Left lung (tissue), 14 donors: ENCODE measurements at places on chromosomes 6 and 20. TPM values are rescaled to one million over a fixed set of nuclear protein-coding genes. Genes with fewer than 3 reads are reported as not detected.
A peak's percentile ranks its signal among the peaks of the same experiment; 100 is the strongest.

SULF2 gene
- polyA plus RNA-seq, result 20.4 TPM

POM121L2 gene
- polyA plus RNA-seq, result not detected

CALHM6 gene
- 5.7 TPM for polyA plus RNA-seq

CRISP2 gene
- 0.34 TPM for polyA plus RNA-seq

IL17F gene
- polyA plus RNA-seq, result not detected

GRCh38 chr6:96923871-96924493 is 546 bp upstream of the KLHL32 start:
- no peak for DNase-seq

DNA sequence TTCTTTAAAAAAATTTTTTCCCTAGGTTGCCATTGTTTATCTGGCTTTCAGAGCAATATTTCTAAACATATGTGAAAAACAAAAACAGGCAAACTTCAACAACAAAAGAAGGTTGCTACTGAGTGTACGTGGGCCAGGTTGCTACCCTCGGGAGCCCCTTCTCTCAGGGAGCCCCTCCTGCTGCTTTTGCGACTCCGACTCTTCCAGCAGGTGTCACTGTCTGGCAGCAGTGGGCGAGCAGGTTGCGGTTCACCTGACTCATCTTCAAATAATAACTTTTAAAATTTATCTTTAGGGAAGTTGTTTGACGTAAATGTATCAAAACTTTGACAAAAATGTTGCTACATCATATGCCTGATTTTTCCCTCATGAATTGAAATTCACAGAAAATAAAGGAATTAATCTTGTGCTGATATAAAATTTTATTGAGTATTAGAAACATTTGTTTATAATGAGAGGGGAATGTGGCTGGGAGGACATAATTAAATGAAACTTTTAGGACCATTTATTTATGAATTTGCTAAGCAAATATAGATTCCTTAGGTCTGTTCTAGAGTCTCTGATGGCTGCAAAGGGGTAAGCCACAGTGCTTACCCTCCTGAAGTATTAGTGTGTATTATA is 138.8 kb downstream of the HIVEP1 start:
- no peak for DNase-seq

- DNase-seq, result no peak
These were observed 84.3 kb downstream of the ATXN1 start for GRCh38 chr6:16676978-16677377.

DNA sequence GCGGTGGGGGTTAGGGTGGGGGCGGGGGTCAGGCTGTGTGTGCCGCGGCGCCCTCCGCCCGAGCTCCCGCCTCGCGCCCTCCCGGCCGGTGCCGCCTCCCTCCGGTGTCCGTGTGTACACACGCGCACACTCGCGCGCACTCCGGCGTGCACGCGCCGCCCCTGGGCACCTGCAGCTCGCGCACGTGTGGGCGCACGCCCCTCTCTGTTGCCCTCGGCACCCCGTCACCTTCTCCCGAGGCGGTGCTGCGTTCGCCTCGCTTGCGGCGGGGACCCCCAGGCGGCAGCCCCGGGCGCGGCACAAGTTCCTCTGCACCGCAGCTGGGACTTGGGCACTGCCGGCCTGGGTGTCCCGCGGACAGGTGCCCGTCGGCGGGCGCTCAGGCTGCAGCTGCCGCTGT is 525 bp downstream of the MACROD2 start:
- peak; percentile 43 for DNase-seq

DNA sequence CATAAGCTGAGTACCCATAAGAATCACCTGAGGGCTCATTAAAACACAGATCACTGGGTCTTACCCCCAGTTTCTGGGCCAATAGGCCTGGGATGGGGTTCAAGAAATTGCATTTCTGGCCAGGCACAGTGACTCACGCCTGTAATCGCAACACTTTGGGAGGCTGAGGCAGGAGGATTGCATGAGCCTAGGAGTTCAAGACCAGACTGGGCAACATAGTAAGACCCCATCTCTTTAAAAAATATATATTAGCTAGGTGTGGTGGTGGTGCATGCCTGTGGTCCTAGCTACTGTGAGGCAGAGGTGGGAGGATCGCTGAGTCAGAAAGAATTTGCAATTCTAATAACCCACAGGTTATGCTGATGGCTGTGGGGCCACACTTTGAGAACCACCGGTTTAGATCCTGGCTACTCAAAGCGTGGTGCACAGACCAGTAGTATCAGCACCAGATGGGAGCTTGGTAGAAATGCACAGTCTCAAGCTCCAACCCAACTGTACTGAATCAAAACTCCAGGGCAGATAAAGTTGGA is 2.0 kb downstream of the CCM2L start:
- DNase-seq, result no peak

- peak; percentile 37 for DNase-seq
These were observed 62.9 kb downstream of the QRSL1 start for GRCh38 chr6:106692112-106692818.

DNA sequence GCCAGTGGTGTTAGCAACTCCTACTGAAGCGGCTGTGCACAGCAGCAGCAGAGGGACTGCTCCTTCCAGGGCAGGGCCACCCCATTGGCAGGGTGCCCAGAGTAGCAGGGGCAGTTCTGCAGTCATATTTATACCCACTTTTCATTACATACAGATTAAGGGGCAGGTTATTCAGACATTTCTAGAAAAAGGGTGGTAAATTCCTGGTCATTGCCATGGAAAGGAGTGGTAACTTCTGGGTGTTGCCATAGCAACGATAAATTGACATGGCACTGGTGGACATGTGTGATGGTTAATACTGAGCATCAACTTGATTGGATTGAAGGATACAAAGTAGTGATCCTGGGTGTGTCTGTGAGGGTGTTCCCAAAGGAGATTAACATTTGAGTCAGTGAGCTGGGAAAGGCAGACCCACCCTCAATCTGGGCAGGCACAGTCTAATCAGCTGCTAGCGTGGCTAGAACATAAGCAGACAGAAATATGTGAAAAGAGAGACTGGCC is 45.0 kb downstream of the IYD start:
- no peak for DNase-seq
